Activated effector memory CD4-positive, alpha-beta T cell treated with Interleukin-2 at 50 U/mL for 16 hours (primary cell): ENCODE measurements at places on chromosomes 3 and 15.

DNA sequence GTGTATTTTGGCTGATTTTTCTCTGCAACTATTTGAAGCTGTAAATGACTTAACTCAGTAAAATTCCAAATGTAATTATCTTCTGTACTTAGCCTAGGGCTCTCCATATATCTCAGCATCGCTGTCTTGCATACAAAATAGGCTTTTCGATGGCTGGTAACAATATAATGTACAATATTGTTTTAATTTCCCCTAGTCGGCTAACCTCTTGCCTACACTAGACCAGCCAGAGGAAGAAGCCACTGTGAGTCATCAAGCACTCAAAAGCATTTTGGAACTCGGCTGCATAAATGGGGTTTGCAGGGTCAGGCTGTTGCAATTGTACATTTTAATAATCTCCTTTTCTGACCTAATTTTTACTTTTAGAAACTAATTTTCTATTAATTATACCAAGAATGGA is 583.8 kb downstream of the FOXP1 start:
- DNase-seq = no peak

DNA sequence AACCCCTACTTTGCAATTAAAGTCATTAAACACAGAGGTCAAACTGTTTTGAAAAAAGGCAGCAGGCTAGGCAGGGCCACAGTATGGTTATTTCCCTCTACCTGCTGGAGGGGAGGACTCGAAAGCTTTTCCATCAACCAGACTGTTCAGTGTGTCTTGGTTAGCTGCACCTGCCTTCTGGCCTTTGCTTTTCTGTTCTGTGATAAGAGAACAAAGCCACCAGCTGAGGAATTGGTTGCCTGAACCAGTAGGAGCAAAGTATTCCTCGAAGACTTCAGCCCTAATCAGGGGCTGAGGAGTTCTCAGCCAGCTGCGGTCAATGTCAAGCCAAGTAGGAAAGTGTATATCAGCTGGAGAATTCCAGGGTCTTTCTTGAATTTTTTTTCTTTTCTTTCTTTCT is 132.5 kb downstream of the SOX2 start:
- DNase-seq = no peak

DNA sequence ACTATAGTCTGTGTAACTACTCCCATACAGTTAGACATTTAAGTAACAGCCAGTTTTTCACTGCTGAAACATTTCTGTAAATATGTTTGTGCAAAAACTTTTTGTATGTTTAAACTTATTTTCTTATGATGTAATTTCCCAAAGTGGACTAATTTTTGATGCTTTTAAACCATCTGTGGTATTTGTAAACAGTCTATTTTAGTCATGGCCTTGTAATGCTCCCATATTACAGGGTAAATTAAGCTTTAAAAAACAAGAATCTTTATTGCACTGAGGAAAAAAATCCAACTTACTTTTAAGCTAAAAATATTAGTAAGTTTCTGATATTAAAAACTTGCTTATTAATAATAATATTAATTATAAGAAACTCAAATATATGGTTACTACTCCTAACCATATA is 13.5 kb downstream of the CCDC14 start:
- DNase-seq = no peak

GRCh38 chr15:70252056-70252950 is 154.6 kb upstream of the TLE3 start:
- no peak for DNase-seq

DNA sequence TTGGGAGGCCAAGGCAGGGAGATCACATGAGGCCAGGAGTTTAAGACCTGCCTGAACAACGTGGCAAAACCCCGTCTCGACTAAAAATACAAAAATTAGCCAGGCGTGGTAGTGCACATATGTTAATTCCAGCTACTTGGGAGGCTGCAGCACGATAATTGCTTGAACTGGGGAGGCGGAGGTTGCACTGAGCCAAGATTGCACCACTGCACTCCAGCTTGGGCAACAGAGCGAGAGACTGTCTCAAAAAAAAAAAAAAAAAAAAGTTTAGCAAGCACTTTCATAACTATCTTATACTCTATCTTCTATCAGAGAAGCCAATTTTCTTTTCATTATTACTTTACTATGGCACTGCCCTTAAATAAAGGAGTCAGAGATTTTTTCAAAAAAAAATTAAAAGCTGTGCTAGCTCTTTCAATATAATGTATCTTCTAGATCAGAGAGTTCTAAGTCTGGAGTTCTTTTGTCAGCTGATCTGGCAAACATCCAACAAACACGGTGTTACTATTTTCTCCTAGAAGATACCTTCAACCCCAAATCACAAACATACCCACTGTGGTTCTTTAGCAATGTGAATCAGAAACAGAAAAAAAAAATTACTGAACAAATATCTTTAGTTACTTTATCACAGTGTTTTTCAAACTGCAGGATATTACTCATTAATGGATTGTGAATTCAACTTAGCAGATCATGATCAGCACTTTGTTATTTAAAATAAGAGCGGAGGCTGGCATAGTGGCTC is 3.0 kb downstream of the ZNF770 start:
- no peak for DNase-seq

- DNase-seq = no peak
These were observed 173.1 kb downstream of the FHIT start for GRCh38 chr3:61078048-61078752.

GRCh38 chr3:186152361-186152798 is 43.5 kb upstream of the ETV5 start:
- DNase-seq = no peak

DNA sequence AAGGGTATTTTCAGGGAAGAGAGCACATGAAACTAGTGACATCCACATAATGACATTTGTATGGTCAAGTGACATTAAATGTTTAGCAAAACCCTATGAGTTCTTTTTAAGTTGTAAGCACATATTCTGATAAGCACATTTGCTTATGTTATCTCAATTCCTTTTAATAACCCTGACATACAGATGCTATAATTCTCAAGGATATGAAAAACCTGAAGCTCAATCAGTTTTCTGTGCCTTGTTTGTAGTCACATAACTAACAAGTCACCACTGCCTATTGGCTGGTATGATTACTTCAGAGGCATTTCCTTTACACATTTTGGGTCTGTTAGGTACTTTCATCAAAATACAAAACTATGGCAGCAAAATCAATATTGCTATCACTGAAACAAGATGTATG is 74.1 kb downstream of the FAIM start:
- no peak for DNase-seq
